Effector memory CD8-positive, alpha-beta T cell (primary cell): ENCODE measurements at places on chromosomes 4 and X.

DNA sequence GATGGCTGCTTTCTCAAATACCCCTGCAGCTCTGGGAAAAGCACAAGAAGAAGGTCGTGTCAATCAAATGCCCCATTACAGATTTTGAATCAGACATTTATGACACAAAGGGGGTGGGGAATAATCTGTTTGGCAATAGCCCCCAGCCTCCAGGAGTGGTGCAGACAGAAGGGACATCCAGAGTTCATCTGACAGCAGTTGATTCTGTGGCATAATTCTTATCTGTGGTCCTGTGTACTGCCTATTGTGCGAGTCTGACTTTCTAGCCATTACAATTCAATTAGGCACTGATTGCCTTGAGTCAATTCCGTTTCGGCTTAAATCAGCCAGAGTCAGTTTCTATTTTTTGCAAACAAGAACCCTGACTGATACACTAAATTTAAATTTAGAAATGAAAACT lies 28.6 kb upstream of the DCLK2 start:
- no peak for DNase-seq

- no peak for DNase-seq
Measured at GRCh38 chr4:107027379-107027778, 8.7 kb downstream of the DKK2 start.

GRCh38 chrX:35890699-35891098 lies 28.8 kb upstream of the CFAP47 start:
- DNase-seq, result no peak

- no peak for DNase-seq
Measured at GRCh38 chr4:88960576-88960975, 96.4 kb downstream of the FAM13A start.

DNA sequence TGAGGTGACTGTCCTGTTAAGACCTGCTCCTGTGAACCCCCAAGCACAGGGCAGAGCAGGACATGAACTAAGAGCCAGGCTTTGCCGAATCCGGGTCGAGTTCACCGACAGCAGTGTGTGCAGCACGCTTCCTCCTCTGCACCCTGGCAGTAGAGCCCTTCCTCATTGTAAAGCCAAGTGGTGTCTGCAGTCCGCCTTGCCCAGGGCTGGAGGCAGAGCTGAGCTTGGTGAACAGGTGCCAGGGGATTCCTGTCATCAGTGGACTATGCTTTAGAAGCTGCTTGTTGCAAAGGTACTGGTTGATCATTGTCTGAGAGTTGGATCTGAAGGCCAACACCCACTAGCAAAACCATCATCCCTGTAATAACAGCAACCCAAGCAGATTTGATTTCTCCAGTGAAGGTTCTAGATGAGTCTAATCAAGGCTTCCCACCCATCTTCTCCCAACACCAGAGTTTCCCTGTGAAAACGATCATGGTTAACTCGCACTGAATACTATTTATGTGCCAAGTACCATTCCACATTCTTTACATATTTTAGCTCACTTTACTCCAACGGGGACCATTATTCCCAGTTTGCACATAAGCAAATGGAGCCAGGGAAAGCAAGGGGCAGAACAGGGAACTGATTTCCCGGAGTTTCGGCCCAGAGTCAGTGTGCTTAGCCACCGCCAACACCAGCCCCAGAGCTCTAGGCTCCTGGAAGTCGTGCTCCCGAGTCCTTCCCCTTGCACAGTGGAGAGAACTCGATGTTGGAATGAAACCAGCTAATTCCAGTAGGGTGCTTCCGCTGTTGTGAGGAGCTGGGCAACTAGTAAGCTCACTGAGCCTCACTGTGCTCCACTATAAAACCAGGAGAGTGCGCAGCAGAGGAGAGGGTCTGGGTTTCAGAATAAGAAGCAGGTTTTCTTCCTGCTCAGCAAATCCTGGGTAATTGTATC lies 1.4 kb upstream of the SLC34A2 start:
- no peak for DNase-seq

- peak; percentile 46 for DNase-seq
Measured at GRCh38 chr4:16794816-16795445, 103.5 kb downstream of the LDB2 start.

- DNase-seq, result no peak
Measured at GRCh38 chr4:70892086-70892769, 9.9 kb upstream of the MOB1B start.

DNA sequence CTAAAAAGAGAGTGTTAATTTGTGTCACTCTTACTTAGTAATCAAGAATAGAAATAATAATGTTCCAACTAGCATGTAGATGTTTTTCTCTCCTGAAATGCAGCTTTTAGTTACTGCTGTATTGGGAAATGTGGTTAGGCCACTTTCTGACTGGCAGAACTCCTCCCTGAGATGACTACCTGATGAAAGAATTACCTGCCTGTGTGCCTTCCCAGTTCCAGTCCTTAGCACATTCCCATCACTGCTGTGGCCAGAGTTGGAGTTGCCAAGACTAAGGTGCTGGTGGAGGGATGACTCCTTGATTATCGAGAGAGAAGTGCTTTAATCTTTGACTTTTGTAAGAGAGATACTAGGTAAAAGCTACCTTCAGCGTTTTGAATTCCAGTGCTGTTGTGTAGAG lies 9.5 kb downstream of the GAB1 start:
- DNase-seq, result no peak

DNA sequence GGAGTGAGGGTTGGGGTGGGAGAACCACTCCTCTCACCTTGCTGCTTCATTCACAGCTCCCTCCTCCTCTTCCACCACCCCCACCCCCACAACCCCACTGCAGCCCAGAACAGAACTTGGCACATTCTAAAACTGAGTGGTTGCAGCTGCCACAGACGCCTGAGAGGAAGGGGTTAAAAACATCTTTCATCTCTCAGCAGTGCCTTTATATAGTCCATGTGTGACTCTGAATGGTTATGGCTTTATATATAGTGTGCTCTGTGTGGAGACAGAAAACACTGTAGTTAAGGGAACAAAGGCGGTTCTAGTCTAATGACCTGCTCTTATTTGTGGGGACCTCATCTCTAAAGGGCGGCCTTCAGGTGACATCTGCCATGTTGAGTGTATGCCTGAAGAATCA lies 144.8 kb downstream of the BCOR start:
- no peak for DNase-seq

GRCh38 chrX:115553171-115553570 lies 7.8 kb upstream of the PLS3 start:
- no peak for DNase-seq
